T-helper 2 cell (primary cell): ENCODE measurements at places on chromosomes 11 and 22.

- no peak for DNase-seq
Measured at GRCh38 chr22:30422481-30423300, 2.9 kb upstream of the MTFP1 start.

- peak; percentile 36 for DNase-seq
Measured at GRCh38 chr11:118304568-118305248, at the start of gene CD3E. TSS of gene CD3E (plus strand) at chr11:118304730. CDS start at chr11:118304953, 223 bp downstream.

GRCh38 chr11:66864172-66864901 is 7.5 kb downstream of the LRFN4 start:
- no peak for DNase-seq

GRCh38 chr11:123375832-123376231 is 54.2 kb upstream of the GRAMD1B start:
- no peak for DNase-seq

GRCh38 chr22:47802421-47802820 is 1040.0 kb downstream of the TBC1D22A start:
- no peak for DNase-seq

GRCh38 chr11:30868626-30869081 is 282.5 kb upstream of the MPPED2 start:
- no peak for DNase-seq

DNA sequence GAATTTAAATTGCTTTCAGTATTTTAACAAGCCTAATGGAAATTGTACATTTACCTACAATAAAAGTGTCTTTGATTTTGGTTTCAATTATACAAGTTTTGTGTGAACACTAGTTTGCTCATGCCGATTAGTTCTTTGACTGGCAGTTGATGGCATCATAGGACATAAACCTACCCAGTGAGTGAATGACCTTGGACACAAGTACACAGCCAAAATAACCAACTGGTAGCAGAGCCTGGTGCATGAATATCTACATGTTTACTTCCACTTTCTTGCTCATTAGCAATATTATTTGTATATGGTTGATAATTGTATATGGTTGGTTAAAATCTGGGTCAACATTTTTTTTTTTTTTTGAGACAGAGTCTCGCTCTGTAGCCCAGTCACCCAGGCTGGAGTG is 37.8 kb downstream of the STIM1 start:
- no peak for DNase-seq

GRCh38 chr11:69008737-69009440 is 4.2 kb downstream of the MRGPRF start:
- no peak for DNase-seq

DNA sequence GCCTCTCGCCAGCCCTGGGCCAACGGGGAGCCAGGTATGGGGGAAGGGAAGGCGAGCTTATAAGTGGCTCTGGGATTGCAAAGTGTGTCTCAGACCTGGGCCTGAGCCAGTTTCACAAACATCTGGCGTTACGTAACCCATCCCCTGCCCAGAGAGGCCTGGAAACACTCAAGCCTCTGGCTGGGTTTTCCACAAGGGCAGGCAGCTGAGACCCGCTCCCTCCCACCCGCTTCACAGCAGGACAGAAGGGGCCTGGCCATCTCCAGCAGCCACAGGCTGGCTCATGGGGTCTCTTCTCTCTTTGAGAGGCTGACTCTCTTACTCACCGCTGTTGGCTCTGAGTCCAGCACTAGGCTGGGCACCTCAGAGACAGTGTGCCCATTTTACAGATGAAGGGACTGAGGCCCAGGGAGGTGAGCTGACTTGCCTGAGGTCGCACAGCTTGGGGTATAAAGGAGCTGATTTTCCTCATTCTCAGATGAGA is 44.5 kb downstream of the TRIOBP start:
- no peak for DNase-seq

DNA sequence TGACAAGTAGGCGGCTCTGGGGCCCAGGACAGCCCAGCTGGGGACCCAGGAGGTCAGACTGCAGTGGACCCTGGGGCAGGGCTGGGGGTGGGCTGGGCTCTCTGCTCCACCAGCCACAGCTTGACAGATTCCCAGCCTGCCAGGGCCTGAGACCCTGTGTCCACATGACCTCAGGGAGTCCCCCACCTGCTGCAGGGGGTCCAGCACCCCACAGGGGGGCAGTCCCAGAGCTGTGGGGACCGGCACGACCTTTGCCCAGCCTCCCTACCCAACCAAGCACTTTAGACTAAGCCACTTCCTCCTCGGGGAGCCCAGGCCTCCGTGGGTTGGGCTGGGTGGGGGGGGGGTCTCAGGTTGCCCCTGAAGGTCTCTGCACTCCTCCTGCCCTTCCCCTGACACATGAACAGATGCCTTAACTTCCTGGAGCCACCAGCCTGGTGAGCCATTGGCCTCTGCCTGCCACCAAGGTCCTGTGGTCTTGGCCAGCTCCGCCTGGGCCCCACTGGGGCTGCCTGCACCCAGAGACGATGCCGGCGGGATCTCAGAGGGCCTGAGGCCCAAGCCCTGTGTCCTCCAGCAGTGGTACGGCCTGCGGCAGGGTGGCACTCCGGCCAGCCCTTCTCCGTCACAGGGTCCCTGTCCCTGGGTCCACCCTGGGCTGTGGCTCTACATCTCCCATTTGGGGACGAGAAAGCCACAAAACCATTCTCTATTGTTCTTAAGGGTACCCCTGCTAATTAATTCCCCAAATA is 3.4 kb downstream of the CCDC188 start:
- no peak for DNase-seq

- no peak for DNase-seq
Measured at GRCh38 chr11:71373791-71374454, 74.3 kb downstream of the DHCR7 start.
